ENCODE measurements at places on chromosomes 3 and 15. TPM values are rescaled to one million over a fixed set of nuclear protein-coding genes. Genes with fewer than 3 reads are reported as not detected.

SKOR1 gene
- 0.41 TPM for total RNA-seq

MOBP gene
- 0.18 TPM for total RNA-seq

CSTA gene
- 39.5 TPM for total RNA-seq

HESX1 gene
- total RNA-seq = 0.86 TPM

CCDC54 gene
- not detected for total RNA-seq

Data from lower lobe of right lung (tissue), 2 donors.